ENCODE measurements at places on chromosomes 7 and 10. TPM values are rescaled to one million over a fixed set of nuclear protein-coding genes. Genes with fewer than 3 reads are reported as not detected.

The GAD2 gene
- not detected for total RNA-seq

DNA sequence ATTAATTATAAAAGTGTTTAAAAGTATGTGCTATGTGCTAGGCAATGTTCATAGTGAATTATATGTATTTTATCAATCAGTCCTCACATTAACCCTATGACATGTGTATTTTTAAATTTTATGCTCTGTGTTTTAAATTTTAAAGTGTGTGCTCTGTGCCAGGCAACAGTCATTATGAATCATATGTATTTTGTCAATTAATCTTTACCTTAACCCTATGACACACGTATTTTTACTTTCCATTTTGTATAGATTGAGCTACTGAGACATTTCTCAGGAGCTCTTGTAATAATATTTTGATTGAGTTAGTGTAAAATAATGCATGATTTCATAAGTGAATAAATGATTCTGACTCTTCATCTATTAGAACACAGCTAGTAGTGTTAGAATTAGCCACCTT is 117.8 kb downstream of the THSD7A start:
- DNase-seq, result no peak

DNA sequence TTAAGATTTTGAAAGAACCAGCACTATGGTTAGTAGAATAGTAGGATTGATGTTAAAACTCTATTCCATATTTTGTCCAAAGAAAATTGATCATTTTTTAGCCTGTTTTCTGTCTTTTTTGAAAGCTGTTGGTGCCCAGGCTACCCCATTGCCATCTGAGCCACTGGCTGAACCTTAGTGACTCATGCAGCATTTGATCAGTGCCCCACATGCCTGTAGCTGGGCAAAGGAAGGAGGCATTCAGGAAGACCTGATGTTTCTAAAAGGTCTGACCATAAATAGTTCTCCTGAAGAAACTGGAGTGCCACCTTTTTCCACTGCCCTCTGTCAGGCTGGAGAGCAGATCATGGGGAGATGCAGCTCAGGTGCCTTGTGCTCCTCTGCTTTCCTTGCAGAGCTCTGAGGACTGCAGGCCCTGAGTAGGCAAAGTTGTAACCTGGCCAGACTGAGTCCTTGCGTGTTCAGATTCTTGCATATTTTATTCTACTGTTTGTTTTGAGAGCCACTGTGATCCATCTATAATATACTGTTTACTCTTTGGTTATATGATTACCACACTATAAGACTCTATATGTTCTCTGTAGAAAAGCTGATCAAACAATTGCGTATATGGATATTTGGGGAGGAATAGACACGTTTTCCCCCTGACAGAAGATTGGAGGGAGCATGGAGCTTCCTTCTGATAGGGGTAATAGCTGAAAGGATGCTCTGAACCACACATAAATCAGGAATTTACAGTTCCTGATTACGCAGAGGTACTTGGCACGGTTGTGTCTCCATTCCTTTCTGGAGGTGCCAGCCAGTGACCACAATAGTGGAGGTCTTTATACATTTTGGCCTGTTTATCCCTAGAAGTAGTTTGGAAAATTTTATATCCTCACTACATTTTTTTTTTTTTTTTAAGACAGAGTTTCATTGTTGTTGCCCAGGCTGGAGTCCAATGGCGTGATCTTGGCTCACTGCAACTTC is 48.9 kb upstream of the GJD4 start:
- no peak for DNase-seq

DNA sequence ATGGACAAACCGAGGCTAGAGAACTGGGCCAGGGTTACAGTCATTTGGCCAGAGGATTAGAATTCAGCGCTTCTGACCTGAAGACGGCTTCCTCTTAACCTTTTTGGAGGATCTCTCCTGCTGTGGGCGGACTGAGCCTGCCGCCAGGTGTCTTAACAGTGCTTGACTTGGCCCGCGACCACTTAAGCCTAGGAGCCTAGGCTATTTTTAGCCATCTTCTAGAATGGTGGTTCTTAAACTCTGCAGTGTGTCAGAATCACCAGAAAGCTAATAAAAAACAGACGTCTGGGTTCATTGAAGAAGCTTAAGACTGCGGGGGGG is 722 bp downstream of the MDH2 start:
- DNase-seq, result peak; percentile 23

The FRAT1 gene
- 13.2 TPM for total RNA-seq

GRCh38 chr10:70432101-70432500 is 9.4 kb downstream of the NODAL start:
- peak; percentile 14 for DNase-seq

Data from G401 (cell line).